ENCODE measurements at places on chromosomes 1 and 21.

DNA sequence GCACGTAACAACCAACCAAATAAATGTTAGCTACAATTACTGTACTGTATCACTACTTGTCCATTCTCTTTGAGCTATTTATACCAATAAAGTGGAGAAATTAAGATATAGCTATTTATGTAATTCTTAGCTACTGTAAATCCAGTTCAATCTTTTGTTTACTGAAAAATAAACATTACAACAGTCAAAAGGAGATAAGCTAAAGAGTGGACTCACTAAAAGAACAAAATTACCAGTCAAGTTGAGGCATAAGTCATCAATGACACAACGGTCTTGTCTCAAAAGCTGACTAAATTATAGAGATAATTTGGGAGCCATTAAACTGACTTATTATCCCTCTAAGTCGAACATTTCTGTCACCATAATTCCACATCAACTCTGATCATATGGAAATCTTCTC is 22.5 kb downstream of the TGFBR3 start:
- no peak for DNase-seq

- no peak for DNase-seq
Observed at GRCh38 chr1:184752656-184753055, 2.0 kb downstream of the EDEM3 start.

GRCh38 chr1:44481701-44482100 is 76.6 kb downstream of the RNF220 start:
- no peak for DNase-seq

DNA sequence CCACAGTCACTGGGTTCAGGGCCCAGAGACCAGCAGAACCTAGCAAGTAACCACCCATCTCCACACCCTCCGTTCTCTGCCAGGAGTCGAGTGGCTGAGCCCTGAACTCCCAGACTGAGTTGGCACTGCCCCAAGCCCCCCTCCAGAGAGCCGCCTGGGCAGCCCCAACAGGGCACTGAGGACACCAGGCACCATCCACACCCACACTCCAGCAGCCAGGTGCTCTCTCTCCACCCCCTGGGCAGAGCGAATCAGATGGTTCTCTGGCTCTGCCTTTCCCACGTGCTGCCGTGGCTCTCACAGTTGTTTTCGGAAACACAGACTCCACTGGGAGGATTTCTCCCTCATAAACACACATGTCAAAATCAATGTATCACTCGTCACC is 13.6 kb downstream of the WDR4 start:
- DNase-seq, result no peak

DNA sequence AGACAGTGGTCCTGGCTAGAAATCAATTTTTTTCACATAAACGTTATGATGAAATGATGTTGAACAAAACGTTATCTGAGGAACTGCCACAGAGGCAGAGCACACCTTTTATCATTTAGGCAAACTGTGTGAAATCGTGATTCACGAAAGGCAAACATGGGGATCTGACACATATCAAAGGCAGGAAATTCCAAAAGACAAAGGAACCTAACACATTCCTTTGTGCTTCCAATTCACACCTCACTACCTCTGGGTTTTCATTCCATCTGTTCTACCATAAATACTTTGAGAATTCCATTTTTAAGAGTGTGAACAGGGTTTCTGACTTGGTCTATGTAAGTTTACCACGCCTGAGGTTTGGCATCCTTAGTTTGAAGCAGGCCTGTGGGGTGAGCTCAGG is 119.5 kb upstream of the KRTAP19-8 start:
- no peak for DNase-seq

- DNase-seq, result no peak
Observed at GRCh38 chr1:106921186-106921585, 135.3 kb upstream of the PRMT6 start.

- no peak for DNase-seq
Observed at GRCh38 chr1:87093286-87093685, 178.9 kb downstream of the HS2ST1 start.
